Activated CD4-positive, alpha-beta T cell treated with anti-CD3 and anti-CD28 coated beads, Interleukin-10, Interleukin-2, amounts not matched to agents 100 ng/mL and 50 ng/mL, durations not matched to agents 16 hours and 8 hours (primary cell): ENCODE measurements at places on chromosomes 16 and 17.

GRCh38 chr17:31608659-31609254, 217.3 kb downstream of the RAB11FIP4 start:
- no peak for DNase-seq

- DNase-seq = no peak
Measured at GRCh38 chr17:43935926-43936261, 6.4 kb downstream of the PPY start.

DNA sequence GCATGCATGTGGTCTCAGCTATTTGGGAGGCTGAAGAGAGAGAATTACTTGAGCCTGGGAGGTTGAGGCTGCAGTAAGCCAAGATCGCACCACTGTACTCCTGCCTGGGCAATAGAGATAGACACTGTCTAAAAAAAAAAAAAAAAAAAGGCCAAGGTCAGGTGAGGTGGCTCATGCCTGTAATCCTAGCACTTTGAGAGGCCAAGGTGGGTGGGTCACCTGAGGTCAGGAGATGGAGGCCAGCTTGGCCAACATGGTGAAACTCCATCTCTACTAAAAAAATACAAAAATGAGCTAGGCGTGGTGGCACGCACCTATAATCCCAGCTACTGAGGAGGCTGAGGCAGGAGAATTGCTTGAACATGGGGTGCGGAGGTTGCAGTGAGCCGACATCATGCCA, 28.2 kb upstream of the CORO1A start:
- no peak for DNase-seq

DNA sequence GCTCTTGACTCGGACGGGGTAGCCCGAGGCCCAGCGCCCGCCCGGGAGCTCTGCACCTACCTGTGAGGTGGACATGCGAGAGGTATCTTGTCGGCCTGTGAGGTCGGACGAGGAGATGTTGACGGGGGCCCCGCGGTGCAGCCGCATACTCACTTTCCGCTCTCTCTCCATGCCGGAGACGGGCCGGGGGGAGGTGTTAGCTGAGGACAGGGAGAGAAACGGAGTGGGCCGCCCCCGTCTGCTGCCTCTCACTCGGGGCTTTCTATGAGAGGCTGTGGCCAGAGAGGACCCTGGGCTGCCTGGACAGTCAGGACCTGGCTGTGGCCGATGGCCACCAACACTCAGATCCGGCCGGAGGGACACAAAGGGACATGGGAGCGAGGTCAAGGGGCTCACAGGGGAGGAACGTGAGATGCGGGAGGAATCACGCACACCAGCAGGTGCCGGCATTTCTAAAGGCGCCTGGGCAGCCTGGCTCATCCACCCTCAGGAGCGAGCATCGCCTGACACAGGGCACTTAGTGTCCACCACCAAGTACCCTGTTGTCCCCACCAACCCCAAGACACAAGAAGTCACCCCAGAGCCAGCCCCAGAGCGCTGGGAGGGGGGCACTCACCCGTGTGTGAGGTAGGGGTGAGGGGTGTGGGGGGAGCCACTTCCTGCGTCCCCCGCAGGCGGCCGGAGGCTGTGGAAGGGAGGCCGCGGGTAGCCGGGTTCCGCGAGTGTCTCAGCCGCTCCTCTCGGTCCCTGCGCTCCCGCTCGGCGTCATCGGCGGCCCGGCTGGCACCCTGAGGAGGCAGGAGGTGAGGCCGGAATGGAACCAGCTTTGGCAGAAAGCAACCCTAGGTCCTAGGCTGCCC, 20.2 kb downstream of the SLC16A3 start:
- DNase-seq = no peak

- no peak for DNase-seq
Measured at GRCh38 chr16:81629034-81629802, 149.9 kb upstream of the PLCG2 start.

DNA sequence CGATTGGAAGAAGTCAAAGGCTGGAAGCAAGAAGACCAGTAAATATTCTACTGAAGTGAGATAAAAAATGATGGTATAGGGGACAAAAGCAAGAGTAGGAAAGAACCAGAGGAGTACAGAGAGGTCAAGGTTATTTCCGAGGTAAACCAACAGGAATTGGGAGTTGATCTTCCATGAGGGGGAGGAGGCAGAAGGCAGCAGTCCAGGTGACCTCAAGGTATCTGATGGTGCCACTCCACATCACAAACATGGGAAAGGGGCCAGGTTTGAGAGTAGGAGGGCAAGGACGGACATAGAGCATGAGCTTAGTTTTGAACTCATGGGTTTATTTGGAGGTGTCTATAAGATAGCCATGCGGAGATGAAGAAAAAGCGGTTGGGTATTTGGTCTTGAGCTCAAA, 79.4 kb upstream of the CDYL2 start:
- no peak for DNase-seq

- DNase-seq = no peak
Measured at GRCh38 chr16:787978-788398, at the start of gene RPUSD1. Gene RPUSD1 (minus strand): TSS chr16:788381. CDS start chr16:787737, 644 bp downstream.

GRCh38 chr16:53773150-53773846, 69.3 kb downstream of the FTO start:
- DNase-seq = peak; percentile 17

GRCh38 chr16:55526441-55526840, 17.6 kb downstream of the LPCAT2 start:
- DNase-seq = no peak

DNA sequence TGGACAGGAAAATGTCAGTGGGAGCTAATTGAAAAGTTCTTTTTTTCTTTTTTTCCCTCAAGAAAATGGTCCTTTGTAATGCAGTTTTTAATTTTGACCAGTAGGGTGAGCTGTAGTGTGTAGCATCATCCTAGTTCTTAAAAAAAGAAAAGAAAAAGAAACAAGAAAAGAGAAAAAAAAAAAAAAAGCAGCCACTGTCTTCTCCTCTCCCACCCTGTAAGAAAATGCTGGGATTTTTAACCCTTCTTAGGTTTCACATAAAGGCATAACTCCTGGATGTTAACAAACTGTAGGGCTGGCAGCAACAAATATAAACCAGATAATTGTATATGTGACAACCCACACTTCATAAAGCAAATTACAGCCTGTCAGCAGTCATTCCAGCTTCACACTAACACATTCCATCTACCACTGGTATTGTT, 78.1 kb downstream of the SKAP1 start:
- peak; percentile 42 for DNase-seq
